DMS79 treated with DMSO at 0.1 percent for 48 hours (cell line): ENCODE measurements at places on chromosomes 16 and 17.

GRCh38 chr16:60073376-60073775 is 1339.3 kb upstream of the GOT2 start:
- DNase-seq = no peak

DNA sequence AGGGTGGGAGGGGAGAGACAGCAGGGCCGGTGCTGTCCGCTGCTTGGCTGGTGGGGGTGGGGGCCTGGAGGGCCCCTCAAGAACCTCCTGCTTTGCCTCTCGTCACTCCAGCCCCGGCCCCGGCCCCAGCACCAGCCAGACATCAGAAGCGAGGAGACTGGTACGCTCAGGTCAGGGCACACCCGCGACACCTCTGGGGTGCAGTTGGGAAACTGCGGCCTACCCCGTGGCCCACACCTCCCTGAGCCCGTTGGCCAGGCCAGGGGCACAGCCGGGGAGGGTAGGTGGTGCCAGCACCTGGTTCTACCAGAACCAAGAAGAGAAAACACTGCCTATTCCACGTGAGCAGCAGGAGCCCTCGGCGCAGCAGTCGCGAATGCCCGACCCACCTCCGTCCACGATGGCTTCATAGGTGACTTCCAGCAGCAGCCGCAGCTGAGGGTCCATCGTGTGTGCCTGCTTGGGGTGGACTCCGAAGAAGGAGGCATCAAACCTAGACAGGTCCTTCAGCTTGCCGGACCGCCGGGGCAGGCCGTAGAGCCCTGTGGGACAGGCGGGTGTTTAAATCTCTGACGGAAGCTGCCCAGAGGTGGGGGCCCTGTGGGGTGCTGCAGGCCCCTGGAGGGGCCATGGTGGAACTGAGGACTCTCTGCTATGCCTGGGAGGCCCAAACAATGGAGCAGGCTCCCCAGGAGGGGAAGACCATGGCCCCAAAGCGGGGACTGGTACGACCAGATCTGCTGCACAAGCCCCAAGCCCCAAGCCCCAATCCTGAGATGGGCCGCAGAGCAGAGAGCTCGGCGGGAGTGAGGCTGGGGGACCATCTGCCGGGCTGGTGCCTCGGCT is 2.9 kb downstream of the FASN start:
- no peak for DNase-seq

DNA sequence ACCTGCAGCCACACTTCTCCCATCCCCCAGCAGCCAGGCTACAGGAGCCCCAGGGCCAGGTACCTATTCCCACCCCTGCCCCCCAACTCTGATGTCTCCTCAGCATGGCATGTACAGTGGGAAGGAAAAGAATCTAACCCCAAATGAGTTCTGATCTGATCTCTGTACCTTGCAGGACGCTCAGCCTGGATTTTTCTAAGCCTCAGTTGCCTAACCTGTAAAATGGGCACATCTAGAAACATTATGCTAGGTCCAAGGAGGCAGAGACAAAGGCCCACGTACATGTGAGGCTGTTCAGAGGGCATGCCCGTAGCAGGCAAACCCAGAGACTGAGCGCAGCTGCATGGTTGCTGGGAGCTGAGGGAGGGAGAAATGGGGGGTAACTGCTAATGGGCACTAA is 35.1 kb downstream of the SLC38A8 start:
- DNase-seq = no peak

DNA sequence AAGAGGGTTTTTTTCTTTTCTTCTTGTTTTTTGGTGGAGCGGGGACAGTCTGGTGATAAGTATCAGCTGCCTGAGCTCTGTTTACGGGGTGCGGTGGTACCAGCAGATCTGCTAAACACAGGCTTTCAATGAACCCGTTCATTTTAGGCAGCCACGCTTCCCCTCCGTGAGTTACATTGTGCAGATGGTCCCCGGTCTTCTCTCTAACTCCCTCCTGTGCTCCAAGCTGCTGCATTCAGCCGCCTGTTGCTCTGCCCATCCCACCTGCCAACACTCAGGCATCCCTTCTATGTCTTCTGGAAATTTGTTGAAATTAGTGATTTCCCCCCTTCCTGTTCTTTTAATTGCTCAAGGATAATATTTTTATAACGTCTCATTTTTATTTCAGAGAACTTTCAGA is 82.1 kb upstream of the ELAC2 start:
- DNase-seq = no peak

DNA sequence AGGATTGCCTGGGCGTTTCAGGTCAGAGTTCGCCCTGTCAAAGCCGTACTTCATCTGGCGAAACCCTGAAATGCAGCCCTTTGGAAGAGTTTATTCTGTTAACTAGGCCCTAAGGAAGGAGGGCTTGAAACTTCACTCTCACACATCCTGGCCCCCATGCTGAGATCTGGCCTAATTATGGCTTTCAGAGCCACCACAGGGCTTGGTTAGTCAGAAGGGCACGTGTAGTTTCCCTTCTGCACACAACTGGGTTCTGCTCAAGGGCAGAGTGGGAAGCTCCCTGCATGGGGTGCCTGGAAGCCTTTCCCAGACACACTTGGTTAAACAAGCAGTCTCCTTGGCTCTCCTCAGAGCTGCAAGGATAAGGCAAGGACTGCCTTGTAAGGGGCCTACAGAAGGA is 397.3 kb downstream of the SHISA9 start:
- no peak for DNase-seq

DNA sequence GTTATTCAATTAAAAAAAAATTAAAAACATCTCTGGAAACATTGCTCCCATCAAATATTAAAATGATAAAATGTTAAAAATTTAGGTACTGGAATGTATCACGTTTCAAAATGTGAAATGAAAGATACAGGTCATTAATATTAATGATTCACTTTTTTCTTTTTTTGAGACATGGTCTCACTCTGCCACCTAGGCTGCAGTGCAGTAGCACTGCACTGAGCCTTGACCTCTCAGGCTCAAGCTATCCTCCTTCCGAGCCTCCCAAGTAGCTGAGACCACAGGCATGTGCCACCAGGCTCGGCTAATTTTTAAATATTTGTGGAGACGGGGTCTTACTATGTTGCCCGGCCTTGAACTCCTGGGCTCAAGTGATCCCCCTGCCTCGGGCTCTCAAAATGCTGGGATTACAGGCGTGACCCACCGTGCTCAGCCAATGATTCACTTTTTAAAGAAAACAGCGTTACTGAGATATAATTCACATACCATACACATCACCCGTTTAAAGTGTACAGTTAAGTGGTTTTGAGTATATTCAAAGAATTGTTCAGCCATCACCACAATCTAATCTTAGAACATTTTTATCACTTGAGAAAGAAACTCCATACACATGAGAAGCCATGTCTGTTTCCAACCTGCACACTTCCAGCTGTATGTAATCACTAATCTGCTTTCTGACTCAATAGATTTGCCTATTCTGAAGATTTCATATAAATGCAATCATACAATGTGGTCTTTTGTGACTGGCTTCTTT is 19.1 kb upstream of the NETO2 start:
- no peak for DNase-seq

DNA sequence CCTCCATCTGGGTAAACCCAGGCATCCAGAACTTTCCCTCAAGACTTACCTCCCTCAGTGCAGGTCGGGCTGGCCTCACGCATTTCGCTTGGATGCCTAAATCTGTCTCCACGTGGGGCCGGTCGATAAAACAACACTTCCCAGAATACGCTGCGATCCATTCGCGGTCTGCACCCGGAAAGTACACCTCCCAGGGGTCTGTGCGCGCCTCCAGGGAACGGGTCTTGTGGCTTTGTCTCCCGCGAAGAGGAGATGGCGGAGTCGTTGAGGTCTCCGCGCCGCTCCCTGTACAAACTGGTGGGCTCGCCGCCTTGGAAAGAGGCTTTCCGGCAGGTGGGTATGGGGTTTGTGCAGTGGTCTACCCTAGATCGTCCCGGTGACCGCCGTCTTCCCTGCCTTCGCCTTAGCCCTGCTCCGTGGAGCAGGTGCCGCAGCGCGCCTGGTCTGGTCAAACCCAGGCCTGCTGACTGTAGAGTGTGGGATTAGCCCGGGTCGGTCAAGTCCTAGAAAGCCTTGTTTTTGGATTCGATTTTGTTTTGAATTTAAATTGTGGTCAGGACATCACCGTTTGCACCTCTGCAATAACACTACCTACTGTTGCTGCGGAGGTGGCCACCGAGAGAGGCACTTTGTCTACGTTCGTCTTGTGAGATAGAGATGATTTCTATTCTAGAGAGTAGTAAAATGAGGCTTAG is at the start of gene RPAIN:
TSS of gene RPAIN (plus strand) at position 224 of the 695 bp plus-strand sequence. CDS start at position 253, 29 bp downstream.
- peak; percentile 92 for DNase-seq

DNA sequence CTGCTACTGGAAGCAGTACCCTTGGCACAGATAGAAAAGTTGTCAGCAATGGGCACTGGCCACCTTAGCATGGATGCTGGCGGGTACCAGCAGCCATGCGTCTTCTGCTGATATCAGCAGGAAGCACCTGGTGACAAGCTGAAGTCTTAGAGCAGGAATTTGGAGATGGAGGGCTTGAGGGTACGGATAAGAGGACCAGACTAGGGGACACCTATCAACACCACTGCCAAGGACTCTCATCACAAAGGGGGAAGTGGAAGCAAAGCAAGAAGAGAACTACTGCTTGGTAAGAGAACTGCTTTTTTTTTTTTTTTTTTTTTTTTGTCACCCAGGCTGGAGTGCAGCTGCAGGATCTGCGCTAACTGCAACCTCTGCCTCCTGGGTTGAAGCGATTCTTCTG is 35.4 kb upstream of the LYRM9 start:
- no peak for DNase-seq

- DNase-seq = no peak
These were observed 3.7 kb downstream of the SOCS3 start for GRCh38 chr17:78356101-78356713.
